ENCODE measurements at places on chromosomes 13 and 19.

DNA sequence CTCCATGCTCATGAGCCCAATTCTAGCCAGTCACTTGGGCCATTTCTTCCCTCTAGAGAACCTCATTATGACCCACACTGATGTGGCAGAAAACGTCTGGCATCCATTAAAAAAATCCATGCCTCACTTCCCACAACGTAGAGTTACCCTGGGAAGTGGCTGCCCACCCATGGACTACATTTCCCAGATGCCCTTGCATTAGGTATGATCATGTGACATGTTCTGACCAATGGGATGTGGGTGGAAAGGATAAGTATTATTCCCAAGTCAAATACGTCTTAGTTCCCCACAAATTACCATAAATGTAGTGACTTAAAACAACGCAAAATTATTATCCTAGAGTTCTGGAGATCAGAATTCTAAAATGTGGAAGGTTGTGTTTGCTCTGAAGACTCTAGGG, 47.9 kb upstream of the ZNRF4 start:
- no peak for DNase-seq

GRCh38 chr19:6378486-6378885, 2.8 kb upstream of the PSPN start:
- DNase-seq, result no peak

DNA sequence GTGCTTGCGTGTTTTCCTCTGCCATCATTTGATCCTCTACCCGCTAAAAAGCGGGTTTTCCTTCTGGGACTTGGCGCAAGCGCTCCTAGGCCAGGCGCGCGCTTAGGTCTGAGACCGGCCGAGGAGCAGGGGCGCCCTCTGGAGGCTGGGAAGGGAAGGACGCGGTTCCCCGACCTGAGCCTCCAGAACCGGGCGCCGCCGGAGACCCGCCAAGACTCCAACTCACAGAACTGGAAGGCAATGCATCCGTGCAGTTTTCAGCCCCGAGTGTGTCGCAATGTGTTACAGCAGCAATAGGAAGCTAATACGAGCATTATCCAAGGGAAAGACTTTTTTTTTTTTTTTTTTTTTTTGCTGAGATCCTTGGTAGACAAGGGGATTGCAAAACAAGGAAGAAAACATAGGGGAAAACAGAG, 190.9 kb downstream of the COL4A1 start:
- DNase-seq, result peak; percentile 45

DNA sequence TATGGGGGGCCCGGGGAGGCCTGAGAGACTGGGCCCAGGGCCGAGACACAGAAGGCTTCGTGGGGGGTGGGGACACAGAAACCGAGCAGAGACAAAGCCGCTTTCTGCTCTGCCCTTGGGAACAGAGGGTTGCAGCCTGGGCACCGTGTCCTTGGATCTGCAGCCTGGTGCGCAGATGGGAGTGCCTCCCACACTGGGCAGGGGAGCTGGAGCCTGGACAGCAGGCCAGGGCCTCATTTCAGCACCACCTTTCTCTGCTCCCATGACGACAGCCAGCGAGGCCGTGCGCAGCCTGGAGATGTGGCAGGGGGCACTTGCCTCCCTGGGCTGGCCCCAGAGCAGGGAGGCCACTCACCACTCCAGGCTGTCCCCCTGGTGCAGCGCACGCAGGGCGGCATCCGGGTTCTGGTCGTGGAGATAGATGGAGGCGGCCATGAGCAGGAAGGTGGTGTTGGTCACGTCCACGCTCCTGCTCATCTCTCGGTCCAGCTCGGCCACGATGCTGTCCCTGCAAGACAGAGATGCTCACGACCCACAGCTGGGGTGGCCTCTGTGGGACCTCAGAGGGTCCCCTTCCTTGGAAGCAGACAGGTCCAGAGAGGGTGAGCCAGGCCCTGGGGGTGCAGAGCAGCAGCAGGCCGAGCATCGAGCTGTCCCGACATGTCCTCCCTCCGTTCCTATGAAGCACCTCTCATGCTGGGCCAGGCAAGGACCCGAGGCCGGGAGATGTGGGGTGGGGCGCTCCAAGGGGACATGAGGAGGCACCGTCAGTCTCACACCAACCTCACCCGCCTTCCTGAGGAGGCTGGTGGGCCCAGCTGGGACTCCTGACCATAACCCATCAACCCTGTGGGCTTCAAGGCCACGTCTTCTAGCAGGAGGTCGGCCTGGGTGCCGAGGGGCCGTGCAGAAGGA, 10.9 kb upstream of the CERS1 start:
- no peak for DNase-seq

GRCh38 chr13:109154146-109154545, 524.7 kb downstream of the MYO16 start:
- DNase-seq, result no peak

GRCh38 chr13:51231456-51231855, 9.3 kb downstream of the FAM124A start:
- no peak for DNase-seq

DNA sequence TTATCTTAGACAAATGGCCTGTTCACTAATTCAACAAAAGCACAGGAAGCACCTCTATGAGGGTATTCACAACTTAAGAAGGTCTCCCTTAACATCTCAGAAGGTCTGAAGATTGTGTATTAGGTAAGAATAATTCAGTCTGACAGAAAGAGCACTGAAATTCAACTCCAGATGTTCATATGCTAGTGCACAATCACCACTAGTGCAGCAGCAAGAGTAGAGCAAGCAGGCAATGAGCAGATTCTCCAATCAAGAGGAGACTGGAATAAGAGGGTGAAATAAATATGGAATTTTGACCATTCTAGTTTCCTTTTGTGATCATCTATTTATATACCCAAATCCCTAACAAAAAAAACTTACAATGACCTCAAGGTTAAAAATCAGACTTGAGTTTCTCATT, 52.0 kb downstream of the MPHOSPH8 start:
- DNase-seq, result no peak

GRCh38 chr13:105735281-105735680, 800.2 kb downstream of the EFNB2 start:
- DNase-seq, result no peak
